Stimulated activated naive CD8-positive, alpha-beta T cell treated with anti-CD3 and anti-CD28 coated beads, Interleukin-15, amount 100 ng/mL, for 72 hours (primary cell): ENCODE measurements at places on chromosomes 13 and 19.

GRCh38 chr13:69450245-69450644 lies 657.4 kb upstream of the ATXN8OS start:
- DNase-seq: no peak

DNA sequence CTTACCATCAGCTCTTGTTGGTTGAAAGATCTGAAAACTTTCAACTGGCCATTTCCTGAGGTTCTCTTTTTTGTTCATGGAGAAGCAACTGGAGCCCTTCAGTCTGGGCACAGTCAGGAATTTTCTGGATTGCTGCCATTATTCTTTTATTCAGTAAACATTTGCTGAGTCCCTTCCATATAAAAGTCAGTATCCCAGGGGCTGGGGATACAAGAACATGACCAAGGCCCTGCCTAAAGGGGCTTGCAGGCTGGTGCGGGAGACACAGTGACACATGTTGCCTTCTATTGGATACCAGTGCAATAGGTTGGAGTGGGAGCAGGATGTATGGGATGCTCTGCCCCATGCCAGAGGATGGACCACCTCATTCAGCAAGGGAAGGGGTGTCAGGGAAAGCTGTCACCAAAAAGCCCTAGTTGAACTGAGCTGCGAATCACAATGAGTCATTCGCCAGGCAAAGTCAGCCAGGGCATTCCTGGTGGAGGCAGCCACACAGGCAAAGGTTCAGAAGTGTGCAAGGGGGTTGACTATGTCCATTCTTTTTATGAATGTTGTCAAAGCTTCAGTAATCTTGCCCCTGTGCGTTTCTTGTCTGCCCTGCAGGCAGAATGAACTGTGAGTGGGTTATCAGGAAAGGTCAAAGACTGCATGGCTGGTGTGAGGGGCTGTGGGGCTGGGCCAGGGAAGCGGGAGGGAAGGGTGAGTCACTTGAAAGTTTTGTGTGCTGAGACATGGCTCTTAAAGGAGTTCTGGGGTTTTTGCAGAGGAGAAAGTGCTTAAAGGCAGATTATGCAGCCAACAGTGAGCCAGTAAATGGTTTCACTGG lies 395.9 kb downstream of the KCNRG start:
- no peak for DNase-seq

DNA sequence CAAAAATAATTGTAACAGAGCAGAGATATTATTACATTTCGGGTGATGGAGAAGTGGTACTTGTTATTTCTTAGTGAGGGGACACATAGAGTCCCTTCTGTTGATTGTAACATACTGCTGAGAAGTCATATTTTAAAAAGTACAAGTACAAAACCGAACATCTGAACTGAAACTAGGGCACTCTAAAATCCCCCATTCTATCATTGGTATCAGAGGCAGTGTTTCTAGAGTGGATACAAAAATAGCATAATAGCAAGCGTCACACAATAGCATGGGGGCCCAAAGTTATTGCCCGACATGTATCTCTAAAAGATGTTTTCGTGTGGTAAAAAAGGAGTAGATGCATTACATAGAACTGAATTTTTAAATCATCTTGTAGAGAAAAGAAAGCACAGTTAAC lies 502.1 kb upstream of the SLC10A2 start:
- DNase-seq: no peak

DNA sequence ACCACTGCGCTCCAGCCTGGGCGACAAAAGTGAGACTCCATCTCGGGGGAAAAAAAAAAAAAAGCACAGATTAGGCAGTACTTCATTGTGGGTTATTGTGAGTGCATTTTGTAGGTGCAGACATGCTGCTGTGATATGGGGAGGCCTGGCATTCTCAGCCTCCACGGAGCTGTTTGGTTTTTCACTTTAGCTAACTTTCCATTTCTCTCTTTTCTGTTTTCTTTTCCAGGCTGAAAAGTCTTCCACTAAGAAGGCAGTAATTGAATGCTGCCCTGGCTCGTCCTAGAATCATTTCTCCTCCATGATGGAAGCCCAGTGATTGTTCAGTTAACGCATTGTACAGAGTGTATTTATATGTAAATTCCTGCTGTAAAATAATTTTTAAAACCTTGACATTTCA lies 2.0 kb upstream of the WDR88 start:
- no peak for DNase-seq

DNA sequence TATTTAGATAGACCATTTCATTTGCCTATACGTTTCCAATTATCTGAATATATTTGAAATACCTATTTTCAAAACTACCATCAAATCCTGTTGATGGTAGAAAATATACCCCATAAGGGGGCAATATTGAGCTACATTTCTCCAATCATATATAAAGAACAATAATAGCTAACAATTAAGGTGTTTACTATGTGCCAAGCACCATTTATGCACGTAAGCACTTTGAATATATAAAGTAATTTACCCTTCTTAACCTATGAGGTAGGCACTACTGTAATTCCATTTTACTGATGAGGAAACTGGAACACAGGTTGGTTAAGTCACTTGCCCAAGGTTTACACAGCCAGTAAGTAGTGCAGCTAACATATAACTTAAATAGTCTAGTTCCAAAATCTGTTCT lies 79.2 kb downstream of the UBL3 start:
- DNase-seq: no peak

- no peak for DNase-seq
Measured at GRCh38 chr19:45505151-45505995, 1.9 kb upstream of the VASP start.

DNA sequence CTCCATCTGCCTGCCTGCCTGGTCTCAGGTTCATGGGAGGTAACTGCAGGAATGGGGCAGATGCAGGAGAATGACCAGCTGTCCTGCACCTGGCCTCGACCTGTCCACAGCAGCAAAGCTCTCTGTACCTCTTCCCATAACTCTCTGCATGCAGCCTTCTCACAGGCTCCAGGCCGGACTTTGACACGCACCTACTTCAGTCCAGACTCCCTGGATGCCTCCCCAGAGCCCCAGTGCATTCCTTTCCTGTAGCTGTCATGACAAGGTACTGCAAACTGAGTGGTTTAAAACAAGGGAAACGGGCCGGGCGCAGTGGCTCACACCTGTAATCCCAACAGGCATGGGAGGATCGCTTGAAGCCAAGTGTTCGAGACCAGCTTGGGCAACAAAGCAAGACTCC lies 3.3 kb downstream of the NANOS2 start:
- no peak for DNase-seq

- DNase-seq: no peak
Measured at GRCh38 chr19:14554382-14554812, 17.5 kb downstream of the NDUFB7 start.

GRCh38 chr19:3670796-3671679 lies 29.2 kb downstream of the PIP5K1C start:
- peak; percentile 82 for DNase-seq

- no peak for DNase-seq
Measured at GRCh38 chr13:24692561-24692960, 12.4 kb downstream of the ATP12A start.

GRCh38 chr19:53659292-53659691 lies 27.5 kb downstream of the DPRX start:
- no peak for DNase-seq

GRCh38 chr13:114226699-114227323 lies 7.9 kb upstream of the CDC16 start:
- peak; percentile 85 for DNase-seq

DNA sequence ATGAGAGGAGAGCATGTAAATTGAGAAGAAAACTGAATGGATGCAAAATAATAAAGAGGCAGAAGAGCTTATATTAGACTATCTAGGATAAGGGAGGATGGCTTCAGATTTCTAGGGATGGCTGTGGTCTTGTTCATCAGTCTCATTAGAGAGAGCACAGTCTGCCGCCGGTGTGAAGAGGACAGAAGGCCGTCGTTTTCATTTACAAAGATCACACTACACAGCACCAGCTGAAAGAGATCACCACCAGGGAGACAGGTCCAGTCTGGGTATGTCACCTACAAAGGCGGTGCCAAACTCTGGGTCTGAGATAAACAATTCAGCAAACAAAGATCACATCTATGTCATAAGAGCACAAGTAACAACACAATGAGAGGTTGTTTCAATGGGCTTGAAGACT lies 1222.3 kb upstream of the SLC10A2 start:
- no peak for DNase-seq

DNA sequence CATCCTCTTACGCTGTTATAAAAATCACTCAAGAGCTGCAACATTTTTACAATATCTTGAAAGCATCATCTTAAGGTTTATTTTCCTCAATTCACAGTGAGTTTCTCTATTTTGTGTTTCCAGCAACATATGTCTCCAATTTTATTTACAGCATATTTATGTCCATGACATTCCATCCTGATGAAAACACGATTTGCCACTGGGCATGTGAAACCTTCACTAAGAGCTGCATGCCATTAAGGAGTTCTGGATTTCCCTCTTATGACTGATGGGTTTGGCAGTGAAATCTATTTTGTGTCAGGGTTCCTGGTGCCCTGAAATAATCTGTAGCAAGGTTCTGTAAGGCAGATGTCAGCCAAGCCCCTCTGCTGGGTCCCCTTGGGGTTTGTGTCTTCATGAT lies 527.6 kb upstream of the KLF12 start:
- DNase-seq: no peak

DNA sequence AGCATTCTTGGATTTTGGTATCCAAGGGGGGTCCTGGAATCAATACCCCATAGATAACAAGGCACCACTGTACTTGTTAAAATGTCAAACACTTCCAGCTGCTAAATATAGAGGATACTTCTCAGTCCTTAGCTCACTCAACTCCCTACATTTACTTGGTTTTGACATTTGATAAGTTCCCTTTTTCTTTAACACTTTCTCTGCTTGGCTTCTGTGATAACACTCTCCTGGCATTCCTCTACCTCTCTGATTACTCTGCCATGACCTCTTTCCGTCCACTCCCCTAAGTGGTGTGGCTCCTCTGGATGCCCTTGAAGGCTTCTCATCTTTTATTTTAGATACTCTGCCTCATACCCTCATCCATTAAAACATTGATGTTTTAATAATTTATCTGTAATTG lies 65.2 kb downstream of the MICU2 start:
- no peak for DNase-seq

GRCh38 chr13:49376121-49376520 lies 67.7 kb downstream of the CAB39L start:
- DNase-seq: no peak

DNA sequence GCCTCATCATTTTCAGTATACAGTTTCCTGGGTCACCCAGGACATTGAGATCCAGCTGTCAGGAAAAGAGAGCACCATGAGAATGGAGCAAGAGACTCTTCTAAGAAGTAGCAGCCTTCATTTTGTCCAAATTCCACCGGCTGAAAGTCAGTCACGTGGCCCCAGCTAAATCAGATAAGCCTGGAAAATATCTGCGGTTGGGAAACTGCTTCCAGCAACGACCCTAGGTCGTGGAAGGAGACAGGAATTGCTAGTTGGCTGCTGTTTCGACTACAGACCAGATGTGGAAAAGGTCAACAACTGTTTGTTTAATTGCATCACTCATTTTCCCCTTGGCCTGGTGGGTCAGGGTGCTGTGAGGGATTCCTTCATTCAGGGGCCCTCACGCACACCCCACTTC lies 107.0 kb downstream of the ZNF536 start:
- DNase-seq: no peak

GRCh38 chr19:45901912-45902650 lies at the start of gene MYPOP:
Gene MYPOP (minus strand): TSS chr19:45902613. CDS start chr19:45901773, 840 bp downstream.
- DNase-seq: no peak

- peak; percentile 43 for DNase-seq
Measured at GRCh38 chr13:20702915-20703779, at the start of gene IL17D. Gene IL17D (plus strand): TSS chr13:20703699. CDS start chr13:20704002, 303 bp downstream.

DNA sequence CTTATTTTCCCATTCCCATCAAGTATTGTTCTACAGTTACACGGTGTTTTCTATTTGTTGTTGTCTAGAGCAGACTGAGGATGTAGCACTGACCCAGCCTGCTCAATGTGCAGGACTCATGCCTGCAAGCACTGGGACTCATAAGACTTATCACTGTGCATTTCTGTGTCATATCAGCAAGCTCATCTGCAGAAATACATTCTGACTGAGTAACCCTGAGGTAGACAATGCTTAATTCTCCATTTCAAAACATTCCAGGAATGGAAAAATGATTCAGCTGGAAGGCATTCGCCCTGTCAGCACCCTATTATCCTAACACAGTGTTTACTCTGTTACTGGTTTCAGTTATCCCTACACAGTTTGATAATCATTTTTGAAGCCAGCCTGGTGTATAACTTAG lies 2506.4 kb downstream of the PCDH9 start:
- DNase-seq: no peak

DNA sequence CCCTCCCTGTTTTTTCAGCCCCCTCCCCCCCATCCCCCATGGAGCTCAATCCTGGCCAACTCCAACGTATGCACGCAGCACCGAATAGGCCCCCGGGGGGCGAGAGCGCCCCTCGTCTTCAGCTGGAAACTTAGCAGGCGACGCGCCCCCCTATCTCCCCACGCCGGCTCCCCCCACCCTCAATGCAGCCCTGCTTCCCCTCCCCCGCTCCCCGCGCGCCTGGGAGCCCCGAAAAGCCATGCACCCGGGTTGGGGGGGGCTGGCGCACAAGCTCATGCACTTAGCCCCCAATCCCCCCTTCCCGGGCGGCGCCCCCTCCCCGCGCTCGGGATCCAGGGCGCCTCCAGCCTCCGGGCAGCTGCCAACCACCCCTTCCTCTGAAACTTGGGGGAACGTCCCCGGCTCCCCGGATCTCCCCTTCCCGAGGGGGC lies 508 bp downstream of the ZBTB7A start:
- DNase-seq: peak; percentile 60

DNA sequence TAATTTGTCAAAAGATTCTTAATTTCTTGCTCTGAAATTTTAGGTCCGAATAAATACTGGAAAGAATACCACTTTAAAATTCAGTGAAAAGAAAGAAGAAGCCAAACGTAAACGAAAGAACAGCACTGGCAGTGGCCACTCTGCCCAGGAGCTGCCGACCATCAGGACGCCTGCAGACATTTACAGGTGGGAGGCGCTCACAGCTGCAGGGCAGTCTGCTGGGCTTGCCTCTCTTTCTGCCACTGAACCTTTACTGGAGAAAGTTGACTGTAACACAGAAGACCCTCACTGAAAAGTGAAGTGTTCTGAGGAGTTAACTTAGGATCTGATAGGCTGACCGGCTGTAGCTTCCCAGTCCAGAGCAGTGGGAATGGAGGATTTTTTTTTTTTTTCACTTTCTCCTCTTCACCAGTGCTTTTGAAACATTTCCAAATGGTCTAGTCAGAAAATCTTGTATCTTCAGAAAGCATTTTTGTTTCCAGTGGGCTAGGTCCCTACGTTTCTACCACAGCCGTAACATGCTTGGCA lies 69.1 kb downstream of the URI1 start:
- DNase-seq: no peak

- no peak for DNase-seq
Measured at GRCh38 chr13:107743983-107744382, 471.4 kb downstream of the LIG4 start.

DNA sequence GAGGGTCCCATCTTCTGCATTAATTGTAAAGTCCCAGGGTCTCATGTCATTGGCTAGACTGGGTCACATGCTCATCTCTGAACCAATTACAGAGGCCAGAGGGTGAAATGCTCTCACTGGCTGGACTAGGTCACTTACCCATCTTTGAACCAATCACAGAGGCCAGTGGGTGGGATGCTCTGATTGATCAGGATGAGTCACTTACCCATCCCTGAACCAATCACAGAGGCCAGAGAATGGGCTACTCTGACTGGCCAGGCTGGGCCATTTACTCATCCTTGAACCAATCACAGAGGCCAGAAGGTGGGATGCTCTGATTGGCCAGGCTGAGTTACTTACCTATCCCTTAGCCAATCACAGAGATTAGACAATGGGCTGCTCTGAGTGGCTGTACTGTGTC lies 5.3 kb downstream of the MISP start:
- no peak for DNase-seq
